ENCODE measurements at places on chromosomes 1 and 21.
A peak's percentile ranks its signal among the peaks of the same experiment; 100 is the strongest.

- DNase-seq = no peak
These were observed 14.6 kb downstream of the GTF2B start for GRCh38 chr1:88876573-88877365.

GRCh38 chr1:200960236-200960947 lies 63.1 kb downstream of the KIF21B start:
- DNase-seq = no peak

DNA sequence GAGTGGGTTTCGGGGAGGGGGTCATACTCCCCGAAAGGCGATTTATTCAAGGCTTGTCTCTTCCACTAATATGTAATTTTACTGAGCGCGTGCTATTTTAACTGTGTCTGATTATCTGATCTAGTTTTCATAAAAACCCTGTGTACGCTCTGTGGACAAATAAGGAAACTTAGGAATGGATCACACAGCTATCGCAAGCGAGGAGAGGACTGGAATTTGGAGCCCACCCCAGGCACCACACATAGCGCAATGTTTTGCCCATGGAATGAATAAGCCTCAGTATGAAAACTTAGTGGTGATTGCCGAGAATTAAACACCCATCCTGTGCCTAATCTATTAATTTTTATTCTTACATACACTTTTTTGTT lies 9.8 kb upstream of the RAB42 start:
- DNase-seq = no peak

DNA sequence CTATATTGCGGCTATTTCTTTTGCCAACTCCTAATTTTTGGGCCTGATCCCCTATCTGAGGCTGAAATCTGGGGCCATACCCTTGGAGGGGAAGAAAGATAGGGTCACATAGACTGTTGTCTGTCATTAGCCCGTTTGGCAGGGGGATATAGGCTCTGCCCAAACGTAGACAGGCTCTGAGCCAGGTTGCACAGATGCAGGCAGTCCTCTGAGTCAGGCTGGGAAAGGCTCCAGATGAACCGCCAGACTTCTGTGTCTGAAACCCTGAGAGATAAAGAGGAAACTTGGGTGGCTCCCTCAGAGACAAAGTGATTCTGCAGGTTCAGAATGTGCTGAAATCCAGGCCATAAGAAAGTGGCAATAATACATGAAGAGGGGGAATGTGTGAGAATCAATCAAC lies 4.0 kb upstream of the CAP1 start:
- DNase-seq = peak; percentile 84

GRCh38 chr1:22442212-22442894 lies 9.3 kb upstream of the ZBTB40 start:
- no peak for DNase-seq

- no peak for DNase-seq
These were observed 84.0 kb downstream of the RERE start for GRCh38 chr1:8733484-8733883.

DNA sequence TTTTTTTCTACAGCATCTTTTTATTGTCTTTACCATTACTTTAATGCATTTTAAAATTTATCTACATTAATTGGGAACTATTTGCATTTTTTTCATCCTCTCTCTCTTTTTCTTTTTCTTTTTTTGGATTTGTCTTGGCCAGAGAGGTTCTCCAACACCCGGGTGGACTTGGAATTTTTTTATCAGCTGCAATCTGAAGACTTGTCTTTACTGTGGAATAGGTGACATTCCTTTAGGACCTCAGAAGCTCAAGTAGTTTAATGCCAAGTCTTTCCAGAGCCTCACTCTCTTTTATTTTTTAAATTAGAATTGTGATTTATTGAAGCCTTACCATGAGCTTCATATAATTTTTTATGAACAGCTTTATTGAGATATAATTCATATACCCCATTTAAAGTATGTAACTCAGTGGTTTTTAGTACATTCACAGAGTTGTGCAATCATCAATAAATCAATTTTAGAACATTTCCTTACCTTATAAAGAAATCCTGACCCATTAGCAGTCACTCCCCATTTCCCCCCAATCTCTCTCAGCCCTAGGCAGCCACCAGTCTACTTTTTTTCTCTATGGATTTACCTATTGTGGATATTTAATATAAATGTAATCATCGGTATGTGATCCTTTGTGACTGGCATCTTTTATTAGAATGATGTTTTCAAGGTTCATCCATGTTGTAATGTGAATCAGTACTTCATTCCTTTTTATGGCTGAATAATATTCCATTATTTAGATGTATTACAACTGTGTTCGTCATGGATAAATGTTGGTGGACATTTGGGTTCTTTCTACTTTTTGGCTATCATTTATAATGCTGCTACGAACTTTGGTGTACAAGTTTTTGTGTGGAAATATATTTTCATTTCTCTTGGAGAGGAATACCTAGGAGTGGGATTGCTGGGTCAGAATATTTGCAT lies 6.2 kb downstream of the TUFT1 start:
- no peak for DNase-seq

DNA sequence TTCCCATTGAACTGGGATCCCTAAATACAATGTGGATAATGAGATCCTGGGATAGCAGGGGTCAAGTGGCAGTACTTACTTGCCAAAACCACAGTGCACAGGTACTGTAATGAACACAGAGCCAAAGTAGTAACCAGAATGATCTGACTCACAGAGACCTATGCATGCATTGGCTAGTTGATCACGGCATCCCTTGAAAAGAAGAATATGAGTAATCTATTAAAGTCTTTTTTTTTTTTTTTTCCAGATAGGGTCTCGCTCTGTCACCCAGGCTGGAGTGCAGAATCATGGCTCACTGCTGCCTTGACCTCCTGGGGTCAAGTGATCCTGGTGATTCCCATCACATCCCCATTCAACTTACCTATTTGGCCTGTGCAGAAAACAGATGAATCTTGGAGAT lies 29.4 kb upstream of the EIF4G3 start:
- no peak for DNase-seq

GRCh38 chr1:215141460-215141859 lies 58.9 kb downstream of the KCNK2 start:
- no peak for DNase-seq

DNA sequence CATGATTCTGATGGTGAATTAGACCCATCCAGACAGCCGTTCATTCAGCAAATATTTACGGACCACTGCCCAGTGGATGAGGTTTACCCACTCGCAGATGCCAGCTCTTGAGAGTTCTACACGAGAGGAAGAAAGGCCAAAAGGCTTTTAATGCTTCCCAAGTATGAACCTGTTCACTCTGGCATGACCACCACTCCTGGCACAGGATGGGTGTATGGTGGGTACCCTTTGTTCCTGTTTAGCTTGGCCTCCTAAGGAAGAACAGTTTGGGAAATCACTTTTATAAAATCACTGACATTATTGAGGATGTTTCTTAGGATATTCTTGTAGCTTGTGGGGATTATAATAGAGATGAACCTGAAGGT lies 67.2 kb downstream of the HMGB4 start:
- DNase-seq = no peak

DNA sequence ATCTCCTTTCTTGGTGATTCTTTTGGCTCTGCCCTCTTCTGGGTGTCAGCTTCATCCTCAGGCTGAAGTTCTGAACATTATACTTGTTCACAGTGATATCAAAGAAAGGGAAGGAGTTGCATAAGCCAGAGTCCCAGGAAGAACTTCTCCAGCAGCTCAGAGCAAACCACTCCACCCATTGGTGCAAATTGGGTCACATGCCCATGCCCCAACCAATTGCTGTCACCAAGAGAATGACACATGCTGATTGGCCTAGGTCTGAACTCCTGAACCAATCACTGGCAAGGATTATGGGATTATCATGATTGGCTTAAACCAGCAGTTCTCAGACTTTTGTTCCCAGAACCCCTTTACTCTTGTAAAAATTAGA lies 256.5 kb upstream of the TMEM51 start:
- DNase-seq = no peak

DNA sequence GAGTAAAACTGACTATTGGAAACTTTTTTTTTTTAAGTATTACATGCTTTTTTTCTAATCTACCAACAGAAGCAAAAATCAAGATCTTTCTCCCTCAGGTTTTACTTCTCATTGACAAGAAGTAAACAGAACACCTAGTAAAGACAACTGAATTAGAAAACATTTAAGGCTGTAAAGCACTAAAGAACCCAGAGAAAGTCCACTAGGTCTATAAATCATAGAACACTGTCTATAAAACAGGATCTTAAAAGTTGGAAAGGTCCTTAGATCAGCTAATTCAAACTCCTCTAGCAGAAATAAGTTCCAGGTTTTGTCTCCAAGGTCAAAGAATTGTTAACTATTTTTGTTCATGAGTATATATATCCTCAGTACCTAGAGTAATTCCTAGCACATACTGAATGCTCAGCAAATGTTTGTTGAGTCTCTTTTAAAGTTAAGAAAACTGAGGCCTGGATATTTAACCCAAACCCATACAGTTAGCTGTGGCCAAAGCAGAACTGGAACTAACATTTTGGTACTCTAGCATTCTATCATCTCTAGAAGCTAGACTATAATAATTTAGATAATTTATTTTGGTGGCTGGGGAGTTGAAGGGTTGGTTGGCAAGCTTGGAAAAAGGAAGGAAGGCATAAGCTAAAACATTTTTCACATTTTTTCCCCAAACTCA lies 3.0 kb downstream of the EPS15 start:
- DNase-seq = no peak

DNA sequence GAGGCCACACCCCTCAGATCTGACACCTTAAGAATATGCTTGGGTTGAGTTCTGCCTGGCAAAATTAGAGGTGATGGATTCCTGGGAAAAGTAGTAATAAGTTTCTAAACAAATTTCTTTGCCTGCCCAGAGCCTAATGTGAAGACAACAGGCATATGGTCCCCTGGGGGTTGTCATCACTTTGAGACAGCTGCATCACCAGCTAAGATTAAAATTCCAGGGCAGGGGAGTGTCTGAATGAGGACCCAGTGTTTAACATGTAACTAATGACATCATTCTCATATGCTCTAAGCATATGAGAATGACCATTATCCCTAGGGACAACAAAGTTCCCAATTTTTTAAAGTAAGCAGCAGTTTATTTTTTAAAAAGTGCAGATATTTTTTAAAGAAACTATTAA lies 432.2 kb downstream of the PCP4 start:
- no peak for DNase-seq

DNA sequence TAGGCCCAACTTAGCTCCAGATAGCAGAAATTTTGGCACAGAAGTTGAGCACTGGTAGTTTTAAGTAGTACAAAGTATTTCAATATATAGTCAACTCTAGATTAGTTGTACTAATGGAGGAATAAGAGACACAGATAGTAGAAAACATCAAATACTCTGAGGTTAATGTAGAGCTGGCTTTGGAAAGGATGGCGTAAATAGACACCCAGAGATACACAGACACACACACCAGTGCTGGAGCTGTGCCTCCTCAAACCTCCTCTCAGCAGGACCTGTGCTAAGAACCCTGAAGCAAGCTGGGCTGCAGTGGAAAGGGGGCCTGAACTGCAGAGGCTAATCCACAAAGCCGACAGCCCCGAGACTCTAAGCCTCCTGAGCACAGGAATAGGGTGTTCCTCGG lies 67.0 kb upstream of the EDEM3 start:
- no peak for DNase-seq

GRCh38 chr1:191343816-191344215 lies 814.4 kb upstream of the RGS18 start:
- DNase-seq = no peak

DNA sequence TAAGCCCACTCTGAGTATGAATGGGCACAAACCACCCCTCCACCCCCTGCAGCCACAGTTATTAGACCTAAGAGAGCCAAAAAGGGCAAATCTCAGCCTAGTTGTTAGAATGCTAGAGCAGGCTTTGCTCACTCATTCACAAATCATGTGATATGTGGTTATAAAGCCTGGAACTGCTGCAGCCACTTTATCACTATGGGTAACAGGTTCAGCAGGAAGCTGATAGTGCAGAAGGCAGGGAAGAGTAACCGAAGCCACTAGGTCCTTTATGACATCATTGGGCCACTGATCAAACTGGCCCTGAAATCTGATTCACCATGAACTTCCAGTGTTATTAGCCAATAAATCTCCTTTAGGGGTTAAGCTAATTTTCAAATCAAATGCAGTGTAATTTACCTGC lies 134.7 kb downstream of the GRIK1 start:
- no peak for DNase-seq

GRCh38 chr21:35885942-35886541 lies 174.3 kb downstream of the SETD4 start:
- no peak for DNase-seq

GRCh38 chr1:203380420-203381150 lies 29.7 kb upstream of the FMOD start:
- DNase-seq = no peak

DNA sequence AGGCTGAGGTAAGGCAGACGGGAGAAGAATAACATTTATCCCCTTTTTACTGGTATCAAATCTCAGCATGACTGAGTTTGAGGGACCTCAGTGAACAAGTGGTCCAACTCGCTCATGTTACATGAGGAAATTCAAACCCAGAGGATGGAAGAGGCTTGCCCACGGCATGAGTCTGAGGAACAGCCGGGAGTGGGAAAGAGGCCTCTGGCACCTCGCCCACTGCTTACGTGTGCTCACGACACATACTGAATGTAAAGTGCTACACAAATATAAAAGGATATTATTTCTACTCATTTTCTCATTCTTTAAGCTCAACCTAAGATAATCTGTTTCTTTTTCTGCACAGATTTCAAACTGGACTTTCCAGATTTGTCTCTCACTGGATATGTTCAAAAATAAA lies 14.7 kb downstream of the BEND5 start:
- DNase-seq = no peak
